ENCODE measurements at places on chromosomes 13 and 19.

GRCh38 chr19:16548956-16549355 is 6.7 kb upstream of the CHERP start:
- no peak for DNase-seq

DNA sequence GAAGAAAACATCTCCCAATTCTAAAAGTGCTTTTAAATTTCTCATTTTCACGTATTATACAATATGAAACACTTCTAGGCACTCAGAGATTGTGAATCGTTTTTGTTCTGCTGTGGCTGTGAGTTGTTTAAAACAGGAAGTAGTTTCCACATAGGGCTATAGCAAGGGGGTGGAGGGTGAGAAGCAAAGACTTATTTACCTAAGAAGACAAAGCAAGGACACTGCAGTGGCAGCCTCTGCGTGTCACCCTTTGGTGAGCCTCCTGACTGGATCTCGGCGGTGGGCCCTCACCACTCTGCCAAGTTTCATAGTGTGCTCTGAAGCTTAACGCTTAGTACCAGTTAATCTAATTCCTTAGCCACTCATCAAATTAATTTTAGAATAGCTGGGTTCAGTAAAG is 56.8 kb downstream of the TNFSF13B start:
- DNase-seq, result no peak

GRCh38 chr19:41311072-41311471 is 1.1 kb downstream of the CCDC97 start:
- no peak for DNase-seq

GRCh38 chr19:1783354-1783753 is 28.7 kb downstream of the ATP8B3 start:
- DNase-seq, result no peak

Measured in upper lobe of right lung (tissue), 1 donor.